Iris pigment epithelial cell (primary cell): ENCODE measurements at places on chromosomes 16 and 17.

- no peak for DNase-seq
Observed at GRCh38 chr17:35750526-35751395, 2.3 kb downstream of the GAS2L2 start.

GRCh38 chr17:16873174-16874035 is 98.5 kb downstream of the TNFRSF13B start:
- peak; percentile 11 for DNase-seq

GRCh38 chr17:7462474-7463371 is 16.7 kb downstream of the ZBTB4 start:
- no peak for DNase-seq

GRCh38 chr17:14882131-14882530 is 383.0 kb downstream of the PMP22 start:
- DNase-seq = peak; percentile 31

GRCh38 chr16:57126411-57126810 is 34.0 kb downstream of the CPNE2 start:
- DNase-seq = no peak
